Activated T-helper 1 cell treated with Interleukin-2 at 50 U/mL for 16 hours (primary cell): ENCODE measurements at places on chromosomes 1 and 21.

GRCh38 chr21:14121719-14122118, 89.0 kb downstream of the LIPI start:
- DNase-seq: no peak

GRCh38 chr1:101302831-101303511, 66.2 kb downstream of the S1PR1 start:
- no peak for DNase-seq

DNA sequence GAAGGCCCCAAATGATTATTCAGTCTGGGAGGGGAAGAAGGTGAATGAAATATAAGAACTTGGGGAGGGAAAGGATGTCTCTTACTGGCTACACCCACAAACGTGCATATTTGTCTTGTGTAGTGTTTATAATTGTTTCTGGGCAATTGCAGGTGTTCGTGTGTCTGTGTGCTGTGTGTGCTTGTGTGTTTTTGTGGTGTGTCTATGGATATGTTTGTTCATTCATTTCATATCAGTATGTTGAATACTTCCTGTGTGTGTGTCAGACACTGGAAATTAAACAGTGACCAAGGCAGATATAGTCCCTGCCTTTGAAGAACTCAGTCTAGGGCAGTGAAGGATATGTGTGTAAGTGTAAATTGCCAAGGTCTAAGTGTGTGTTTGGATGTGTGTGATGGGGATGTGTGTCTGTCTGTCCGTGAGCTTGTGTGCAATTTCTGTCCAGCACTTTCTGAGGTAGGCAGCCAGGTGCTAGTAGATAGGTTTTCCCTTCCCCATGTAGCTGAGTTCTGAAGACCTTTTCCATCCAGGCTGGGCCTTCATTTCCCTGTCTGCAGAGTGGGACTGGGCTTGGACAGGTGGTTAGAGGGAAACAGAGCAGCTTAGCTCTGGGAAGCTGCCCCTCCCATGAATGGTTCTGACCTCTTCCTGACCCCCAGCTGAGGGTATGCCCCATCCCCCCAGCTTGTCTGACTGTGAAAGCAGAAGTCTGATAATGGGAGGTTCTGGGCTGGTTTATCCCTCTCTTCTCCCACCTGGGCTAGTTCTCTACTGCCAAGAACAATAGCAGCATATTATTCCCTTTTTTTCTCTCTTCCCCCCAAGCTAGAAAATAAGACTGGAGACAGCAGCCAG, 3.8 kb downstream of the AGO1 start:
- DNase-seq: no peak

DNA sequence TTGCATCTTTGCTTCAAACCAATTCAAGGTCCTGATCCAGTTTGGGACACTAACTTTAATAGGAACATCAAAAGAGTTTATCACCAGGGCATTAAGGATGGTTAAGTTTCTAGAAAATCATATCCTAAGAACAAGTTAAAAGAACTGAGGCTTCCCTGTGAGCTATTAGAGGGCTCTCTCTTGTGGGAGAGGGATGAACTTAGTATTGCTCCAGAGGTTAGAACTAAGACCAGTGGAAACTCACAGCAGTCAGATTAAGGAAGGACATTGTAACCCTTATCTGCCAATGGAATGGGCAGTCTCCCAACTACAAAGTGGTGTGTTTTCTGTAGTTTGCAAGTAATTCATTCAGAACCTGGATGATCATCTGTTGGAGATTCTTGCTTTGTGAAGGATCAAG, 36.8 kb downstream of the UBE2U start:
- no peak for DNase-seq
